ENCODE measurements at places on chromosomes 12 and 14.

DNA sequence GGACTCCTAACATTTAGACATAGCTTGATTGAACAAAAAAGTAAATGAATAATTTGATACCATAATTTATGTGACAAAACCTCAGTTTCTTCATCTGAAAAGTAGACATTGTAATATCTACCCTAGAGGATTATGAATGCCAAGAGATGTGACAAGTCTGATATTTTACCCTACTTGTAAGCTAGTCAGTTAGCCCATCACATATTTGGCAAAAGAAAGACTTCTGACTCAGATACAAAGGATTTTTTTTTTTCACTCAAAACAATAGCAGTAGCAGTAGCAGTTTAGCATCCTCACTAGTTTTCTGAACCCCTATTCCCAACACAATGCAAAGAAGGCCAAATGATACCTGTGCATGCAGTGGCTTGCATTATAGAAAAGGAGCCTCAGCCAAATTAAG, 377.3 kb upstream of the E2F7 start:
- H3K27me3 ChIP-seq, result no peaks in the 10 kb centered on the region
- H3K4me1 ChIP-seq, result no peaks in the 10 kb centered on the region
- no peaks in the 10 kb centered on the region for H3K36me3 ChIP-seq
- DNase-seq, result no peak

- no peaks in the 10 kb centered on the region for H3K27me3 ChIP-seq
- peak overlapping the region; percentile 23 for H3K4me3 ChIP-seq
Measured at GRCh38 chr14:75158843-75159614, 17.4 kb downstream of the TMED10 start.

DNA sequence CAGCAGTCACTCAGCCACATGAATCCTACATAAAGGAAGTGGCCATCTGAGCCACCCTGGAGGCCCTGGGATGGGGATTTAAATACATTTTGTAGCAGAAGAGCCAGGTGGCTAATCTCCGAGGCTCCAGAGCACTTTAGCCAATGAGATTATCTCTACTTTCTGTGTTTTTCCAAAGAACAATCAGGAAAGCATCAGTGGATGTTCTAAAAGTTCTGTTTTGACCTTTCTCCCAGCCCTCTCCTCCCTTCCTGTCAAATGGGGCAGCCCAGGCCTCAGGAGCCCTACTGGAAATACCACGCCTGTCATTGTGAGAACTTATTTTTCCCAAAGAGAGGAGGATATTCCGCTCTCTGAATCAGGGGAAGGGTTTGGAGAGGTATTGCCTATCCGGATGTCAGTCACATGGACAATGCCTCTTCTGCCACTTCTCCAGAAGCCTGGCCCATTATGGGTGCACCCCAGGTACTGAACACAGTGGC, 336.8 kb upstream of the FKBP4 start:
- no peak overlapping the region for H3K4me3 ChIP-seq
- H3K4me1 ChIP-seq, result no peaks in the 10 kb centered on the region
- H3K27ac ChIP-seq, result no peak overlapping the region
- no peaks in the 10 kb centered on the region for H3K27me3 ChIP-seq
- H3K36me3 ChIP-seq, result no peaks in the 10 kb centered on the region
- no peak for DNase-seq

DNA sequence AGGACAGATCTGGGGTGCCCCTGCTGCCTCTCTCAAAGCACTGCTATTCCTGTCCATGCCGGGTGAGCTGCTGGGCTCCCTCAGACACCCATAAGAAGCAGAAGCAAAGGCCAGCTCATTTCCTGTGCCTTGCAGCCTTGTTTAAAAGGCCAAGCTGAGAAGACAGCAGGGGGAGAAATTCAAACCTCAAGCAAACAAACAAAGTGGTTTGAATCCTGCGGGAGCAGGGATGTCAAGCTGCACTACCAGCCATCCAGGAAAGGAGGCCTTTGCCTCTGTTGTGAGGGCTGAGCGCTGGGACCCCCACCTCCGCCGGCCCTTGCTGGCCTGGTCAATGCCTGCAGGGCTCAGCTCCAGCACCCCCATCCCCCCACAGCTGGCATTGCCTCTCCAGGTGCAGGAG, 176.5 kb downstream of the PIWIL1 start:
- H3K27me3 ChIP-seq, result peaks cover 6% of the 10 kb centered on the region
- no peaks in the 10 kb centered on the region for H3K36me3 ChIP-seq
- no peaks in the 10 kb centered on the region for H3K4me1 ChIP-seq
- H3K4me3 ChIP-seq, result no peak overlapping the region

DNA sequence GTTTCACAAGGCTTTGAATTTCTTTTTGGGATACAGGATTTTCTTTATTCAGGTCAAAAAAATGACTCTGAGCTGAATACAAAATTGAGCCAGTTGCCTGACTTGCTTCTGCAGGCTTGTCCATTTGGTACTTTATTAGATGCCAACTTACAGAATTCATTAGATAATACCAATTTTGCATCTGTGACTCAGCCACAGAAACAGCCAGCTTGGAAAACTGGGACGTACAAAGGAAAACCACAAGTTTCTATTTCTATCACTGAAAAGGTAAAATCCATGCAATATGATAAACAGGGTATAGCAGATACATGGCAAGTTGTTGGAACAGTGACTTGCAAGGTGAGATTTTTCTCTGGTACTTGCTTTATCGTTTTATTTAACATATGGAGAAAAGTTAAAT, 5.8 kb downstream of the AP5M1 start:
- H3K27me3 ChIP-seq, result no peaks in the 10 kb centered on the region
- H3K4me3 ChIP-seq, result no peak overlapping the region
- peaks cover 46% of the 10 kb centered on the region for H3K4me1 ChIP-seq
- no peak for DNase-seq

DNA sequence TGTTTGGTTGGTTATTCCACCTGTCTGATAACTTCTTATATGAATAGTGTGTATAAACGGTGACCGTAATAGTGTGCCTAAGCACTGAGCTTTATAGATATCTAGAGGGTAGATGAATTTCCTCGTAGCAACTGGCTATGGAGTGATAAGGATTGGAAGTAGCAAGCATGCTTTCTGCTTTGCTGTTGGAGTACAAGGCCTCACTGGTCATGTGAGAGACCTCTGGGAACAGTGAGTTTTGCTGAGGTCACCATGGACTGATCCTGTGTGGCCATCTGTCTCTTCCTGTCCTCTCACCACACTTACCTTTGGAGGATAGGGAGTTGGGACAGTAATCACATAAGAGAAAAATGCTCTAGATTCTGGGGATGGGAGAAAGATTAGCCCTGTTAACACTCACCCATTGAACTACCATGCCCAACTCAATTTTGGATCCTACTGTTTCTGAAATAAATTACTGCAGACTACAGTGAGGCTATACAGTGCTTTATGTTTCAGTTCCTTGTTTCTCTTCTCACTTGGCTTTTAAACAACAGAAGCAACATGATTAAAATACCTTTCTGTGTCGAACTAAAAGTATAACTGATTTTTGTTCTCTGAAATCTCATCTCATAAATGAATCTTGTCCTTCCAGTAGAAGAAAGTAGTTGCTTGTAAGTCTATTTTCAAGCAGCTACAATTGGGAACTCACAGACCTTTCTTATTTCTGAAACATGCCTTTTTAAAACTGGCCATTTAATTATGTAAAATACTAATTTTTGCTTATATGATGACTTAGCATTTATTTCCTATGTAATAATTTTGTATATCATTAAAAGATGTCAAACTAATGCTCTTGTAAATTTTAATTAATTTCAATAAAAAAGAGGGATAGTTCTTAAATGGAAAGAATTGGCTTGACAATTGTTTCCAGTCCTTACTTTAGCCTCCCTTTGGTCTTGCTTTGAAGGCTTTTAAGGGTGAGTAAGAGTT, 8.3 kb downstream of the TMX1 start:
- peaks cover 89% of the 10 kb centered on the region for H3K36me3 ChIP-seq
- peak overlapping the region; percentile 28 for H3K27ac ChIP-seq
- no peaks in the 10 kb centered on the region for H3K27me3 ChIP-seq
- H3K4me1 ChIP-seq, result peaks cover 45% of the 10 kb centered on the region

DNA sequence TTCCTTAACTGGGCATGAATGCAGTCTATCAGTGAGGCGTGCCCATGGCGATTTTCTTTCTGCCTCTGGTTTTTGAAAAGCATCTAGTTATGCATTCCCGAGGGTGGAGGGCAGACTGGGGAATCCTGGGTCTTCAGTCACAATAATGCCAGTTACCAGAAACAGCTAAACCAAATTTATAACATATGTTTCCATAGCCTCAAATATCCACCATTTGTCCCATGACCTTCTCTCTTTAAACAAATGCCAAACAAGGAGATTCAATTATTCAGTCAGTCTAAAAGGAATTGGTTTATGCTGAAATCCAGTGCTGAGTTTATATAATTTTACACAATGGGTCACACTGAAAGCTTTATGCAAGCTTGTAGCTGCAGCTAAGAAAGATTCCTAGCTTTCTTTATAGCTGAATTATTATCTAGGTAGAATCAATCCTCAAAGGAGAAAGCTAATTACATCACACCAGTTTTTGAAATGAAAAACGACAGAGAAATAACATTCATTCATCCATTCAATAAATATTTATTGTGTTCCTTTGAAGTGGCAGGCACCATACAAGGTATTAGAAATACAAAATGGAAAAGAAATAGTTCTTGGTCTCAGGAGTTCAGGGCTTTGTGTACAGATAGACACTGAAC, 131.3 kb upstream of the RAP1B start:
- no peak for DNase-seq
- peaks cover 51% of the 10 kb centered on the region for H3K4me1 ChIP-seq
- H3K27me3 ChIP-seq, result no peaks in the 10 kb centered on the region
